CD4-positive, alpha-beta T cell treated with Interleukin-1 beta for 1 hour (primary cell): ENCODE measurements at places on chromosomes 11 and 22.

DNA sequence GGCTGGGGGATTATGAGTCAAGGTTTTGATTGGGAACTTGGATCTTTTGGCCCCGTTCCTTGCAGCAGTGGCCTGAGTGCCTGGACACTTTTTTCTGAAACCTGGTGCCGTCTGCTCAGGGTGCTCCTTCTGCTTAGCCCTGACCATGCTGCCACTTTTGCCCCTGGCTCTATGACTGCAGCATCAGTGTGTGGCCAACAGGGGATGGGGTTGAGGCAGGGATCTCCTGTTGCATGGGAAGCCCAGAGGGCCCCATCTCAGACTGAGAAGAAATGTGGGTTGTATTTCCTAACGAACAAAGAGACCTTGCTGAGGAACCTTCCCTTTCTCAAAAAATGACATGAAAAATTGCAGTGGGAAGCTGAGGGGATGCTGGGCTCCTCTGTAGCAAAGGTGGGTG, 18.7 kb downstream of the POU2F3 start:
- no peak for DNase-seq

DNA sequence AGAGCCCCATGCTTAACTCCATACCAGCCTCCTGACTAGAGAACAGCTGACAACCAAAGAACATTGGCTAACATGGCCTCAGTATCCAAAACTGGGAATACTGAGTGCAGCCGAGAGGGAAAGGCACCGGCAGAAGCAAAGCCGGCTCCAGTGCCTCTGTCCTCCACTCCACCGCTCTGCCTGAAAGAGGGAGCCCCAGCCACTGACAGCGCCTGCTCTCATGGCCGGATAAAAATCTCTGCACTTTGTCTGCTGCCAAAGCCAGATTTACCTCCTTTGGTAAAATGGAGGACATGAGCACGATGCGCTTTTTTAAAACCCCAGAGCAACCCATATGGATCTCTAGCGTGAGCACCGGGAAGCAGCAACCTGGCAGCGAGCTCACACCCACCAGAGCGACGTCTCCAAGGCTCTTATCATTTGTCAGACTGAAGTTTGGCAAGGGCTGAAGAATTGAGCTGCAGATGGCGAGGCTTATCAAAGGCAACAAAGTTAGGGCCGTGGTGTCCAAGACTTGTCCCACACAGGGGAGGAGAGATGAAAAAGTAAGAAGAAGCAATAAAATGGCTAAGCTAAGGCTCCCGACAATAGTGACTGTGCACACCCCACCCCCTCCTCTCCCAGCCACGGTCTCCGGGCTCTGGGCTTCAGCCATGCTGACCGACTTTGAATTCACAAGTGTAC, 71.4 kb downstream of the EFCAB6 start:
- no peak for DNase-seq

- DNase-seq: no peak
These were observed 1.4 kb downstream of the MDK start for GRCh38 chr11:46382646-46383403.

DNA sequence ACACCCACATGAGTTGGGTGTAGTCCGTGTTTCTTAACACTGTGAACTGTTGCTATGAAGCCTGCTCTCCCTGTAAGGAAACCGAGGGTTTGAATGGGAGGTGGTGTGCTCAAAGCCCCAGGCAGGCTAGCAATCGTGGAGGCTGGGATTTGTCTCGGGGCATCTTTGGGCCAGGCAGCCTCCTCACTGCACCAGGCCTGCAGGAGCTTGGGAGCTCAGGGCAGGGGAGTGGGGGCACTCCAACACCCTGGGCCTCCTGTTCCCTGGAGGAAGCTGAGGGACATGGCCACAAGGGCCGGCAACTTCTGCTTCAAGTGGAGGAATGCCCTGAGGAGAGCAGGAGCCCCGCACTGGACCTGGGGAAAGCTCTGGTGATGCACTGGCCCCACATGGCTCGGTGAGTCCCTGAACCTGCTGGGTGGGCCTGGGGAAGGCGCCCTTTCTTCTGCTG, 164.7 kb upstream of the B3GAT1 start:
- DNase-seq: no peak

GRCh38 chr22:29762263-29762662, 4.5 kb downstream of the ZMAT5 start:
- DNase-seq: no peak
